ENCODE measurements at places on chromosomes 11 and 22. TPM values are rescaled to one million over a fixed set of nuclear protein-coding genes. Genes with fewer than 3 reads are reported as not detected.

The APOA4 gene
- total RNA-seq = not detected

The SHANK2 gene
- 23.0 TPM for total RNA-seq

The CNTF gene
- 4.6 TPM for total RNA-seq

The RAG2 gene
- not detected for total RNA-seq

The APOBEC3H gene
- total RNA-seq = not detected

The C22orf42 gene
- total RNA-seq = not detected

The CNGA4 gene
- total RNA-seq = not detected

The OSM gene
- not detected for total RNA-seq

The DEUP1 gene
- not detected for total RNA-seq

The RTN4RL2 gene
- total RNA-seq = 119 TPM

The KREMEN1 gene
- total RNA-seq = 20.5 TPM

The DLAT gene
- total RNA-seq = 55.0 TPM

The DEFB131B gene
- total RNA-seq = not detected

The APOBEC3B gene
- total RNA-seq = not detected

The OR52H1 gene
- not detected for total RNA-seq

The MB gene
- not detected for total RNA-seq

The SHISAL1 gene
- 3.2 TPM for total RNA-seq

The SLC16A8 gene
- total RNA-seq = not detected

The KLHDC7B gene
- 0.12 TPM for total RNA-seq

The NEFH gene
- 27.1 TPM for total RNA-seq

The APOL5 gene
- not detected for total RNA-seq

The ZNF280A gene
- total RNA-seq = not detected

The ADAMTS8 gene
- total RNA-seq = 0.32 TPM

The AMOTL1 gene
- total RNA-seq = 27.6 TPM

The GLYAT gene
- total RNA-seq = not detected

The KCNJ4 gene
- total RNA-seq = 0.86 TPM

The UBQLN3 gene
- total RNA-seq = not detected

The TSGA10IP gene
- not detected for total RNA-seq

The KCNQ1 gene
- 0.44 TPM for total RNA-seq

The GGTLC2 gene
- not detected for total RNA-seq

The JAM3 gene
- total RNA-seq = 101 TPM

The MS4A3 gene
- not detected for total RNA-seq

The LRRC74B gene
- not detected for total RNA-seq

The ANO1 gene
- total RNA-seq = not detected

The OR8A1 gene
- total RNA-seq = not detected

The MPPED1 gene
- 0.37 TPM for total RNA-seq

The DPAGT1 gene
- 36.1 TPM for total RNA-seq
